GM04504 (cell line): ENCODE measurements at places on chromosomes 2 and 18.

- no peak for DNase-seq
Measured at GRCh38 chr2:229431327-229431954, 160.4 kb upstream of the PID1 start.

- DNase-seq = no peak
Measured at GRCh38 chr2:31339696-31340095, 74.8 kb downstream of the XDH start.

DNA sequence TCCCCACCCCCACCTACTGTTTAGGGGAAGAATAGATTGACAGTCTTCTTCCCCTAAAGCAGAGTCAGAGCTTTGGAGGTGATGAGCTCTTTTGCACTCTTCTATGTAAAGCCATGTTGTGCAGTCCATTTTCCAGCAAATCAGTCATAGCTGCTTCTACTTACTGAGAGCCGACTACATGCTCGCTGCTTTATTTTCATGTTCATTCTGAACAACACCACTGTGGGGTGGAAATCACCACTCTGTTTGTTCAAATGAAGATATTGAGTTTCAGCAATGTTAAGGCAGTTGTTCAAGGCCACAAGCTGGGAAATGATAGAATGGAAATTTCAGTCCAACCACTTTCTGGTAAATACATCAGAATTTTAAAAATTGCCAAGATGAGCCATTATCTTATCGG lies 88.3 kb downstream of the INSIG2 start:
- no peak for DNase-seq

- no peak for DNase-seq
Measured at GRCh38 chr2:86300496-86300895, 36.9 kb downstream of the REEP1 start.

- no peak for DNase-seq
Measured at GRCh38 chr2:100887039-100887578, 67.2 kb downstream of the NPAS2 start.

DNA sequence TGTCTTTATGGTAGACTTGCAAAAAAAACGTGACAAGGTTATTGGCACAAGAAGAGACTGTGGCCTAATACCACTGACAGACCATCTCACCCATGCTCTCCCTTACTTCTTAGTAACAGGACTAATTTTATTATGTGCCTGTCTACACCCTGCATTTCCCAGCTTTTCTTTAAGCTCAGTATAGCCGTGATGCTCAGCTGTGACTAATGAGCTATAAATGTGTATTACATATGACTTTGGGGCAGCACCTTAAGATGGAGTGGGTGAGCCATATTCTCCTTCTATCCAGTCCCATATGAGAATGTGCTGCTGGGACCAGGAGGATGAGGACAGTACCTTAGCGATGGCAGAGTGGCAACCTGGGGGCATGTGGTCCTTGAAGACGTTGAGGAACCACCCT lies 293.5 kb downstream of the RNF144A start:
- no peak for DNase-seq

DNA sequence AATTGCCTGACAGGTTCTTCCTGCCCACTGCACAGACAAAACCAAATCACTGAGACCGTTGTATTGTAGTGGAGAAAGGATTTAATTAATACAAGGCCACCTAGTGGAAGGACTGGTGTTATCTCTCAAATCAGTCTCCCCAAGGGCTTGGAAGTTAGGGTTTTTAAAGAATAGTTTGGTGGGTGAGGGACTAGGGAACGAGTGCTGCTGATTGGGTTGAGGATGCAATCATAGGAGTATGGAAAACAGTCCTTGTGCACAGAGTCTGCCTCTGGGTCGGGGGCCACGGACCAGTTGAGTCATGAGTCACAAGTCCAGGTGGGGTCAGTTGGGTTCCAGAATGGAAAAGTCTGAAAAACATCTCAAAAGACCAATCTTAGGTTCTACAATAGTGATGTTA lies 89.1 kb downstream of the B3GNT2 start:
- no peak for DNase-seq

DNA sequence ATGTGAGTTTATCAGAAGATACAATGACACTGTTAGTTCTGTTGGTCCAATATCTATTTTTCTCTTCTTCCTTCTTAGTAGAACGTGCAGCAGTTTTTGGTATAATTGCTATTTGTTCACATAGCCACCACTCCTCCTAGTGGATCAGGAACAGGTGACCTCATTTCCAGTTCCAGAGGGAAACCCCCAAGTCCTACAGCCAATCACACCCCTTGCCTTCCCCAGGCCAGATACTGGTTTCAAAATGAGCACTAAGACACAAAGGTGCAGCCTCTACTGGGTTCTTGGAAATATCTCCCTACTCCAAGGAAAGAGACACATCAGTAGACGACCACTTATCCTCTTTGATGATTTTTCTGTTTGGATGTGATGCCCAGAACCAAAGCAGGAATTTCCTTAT lies 103.2 kb downstream of the TCF4 start:
- no peak for DNase-seq

- no peak for DNase-seq
Measured at GRCh38 chr2:180653481-180653880, 326.9 kb upstream of the UBE2E3 start.

DNA sequence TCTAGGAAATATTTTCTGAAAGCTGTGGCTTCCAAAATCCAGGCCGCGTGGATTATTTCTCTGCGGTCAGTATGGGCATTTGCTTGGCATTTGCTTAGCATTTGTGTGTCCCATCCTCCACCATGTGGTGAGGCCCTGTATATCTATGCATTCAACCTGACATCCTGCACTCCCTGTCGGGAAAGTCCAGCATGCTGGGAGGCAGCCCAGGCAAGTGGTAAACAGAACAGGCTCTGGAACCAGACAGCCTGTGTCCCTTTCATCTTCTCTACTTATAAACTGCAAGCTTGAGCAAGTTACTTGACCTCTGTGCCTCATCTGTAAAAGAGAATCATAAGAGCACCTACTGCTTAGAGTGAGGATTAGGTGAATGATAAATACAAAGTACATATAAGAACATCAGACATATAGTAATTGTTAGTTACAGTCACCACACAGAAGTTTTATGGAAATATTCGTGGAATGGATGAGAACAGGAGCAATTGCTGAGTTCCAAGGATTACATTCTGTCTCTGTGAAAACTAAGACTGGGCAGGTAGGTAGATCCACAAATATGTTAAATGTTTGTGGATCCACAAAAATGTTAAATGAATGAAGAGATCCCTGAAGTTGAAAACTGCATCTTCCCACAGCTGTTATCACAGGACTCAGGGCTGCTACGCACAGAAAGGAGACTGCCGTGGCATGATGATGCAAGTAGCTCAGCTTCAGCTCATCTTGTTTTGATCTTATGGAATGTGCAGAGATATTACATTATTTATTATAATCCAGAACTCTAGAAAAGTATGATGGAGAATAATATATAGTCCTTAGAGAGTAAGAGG lies 317.0 kb upstream of the MMADHC start:
- DNase-seq = no peak

DNA sequence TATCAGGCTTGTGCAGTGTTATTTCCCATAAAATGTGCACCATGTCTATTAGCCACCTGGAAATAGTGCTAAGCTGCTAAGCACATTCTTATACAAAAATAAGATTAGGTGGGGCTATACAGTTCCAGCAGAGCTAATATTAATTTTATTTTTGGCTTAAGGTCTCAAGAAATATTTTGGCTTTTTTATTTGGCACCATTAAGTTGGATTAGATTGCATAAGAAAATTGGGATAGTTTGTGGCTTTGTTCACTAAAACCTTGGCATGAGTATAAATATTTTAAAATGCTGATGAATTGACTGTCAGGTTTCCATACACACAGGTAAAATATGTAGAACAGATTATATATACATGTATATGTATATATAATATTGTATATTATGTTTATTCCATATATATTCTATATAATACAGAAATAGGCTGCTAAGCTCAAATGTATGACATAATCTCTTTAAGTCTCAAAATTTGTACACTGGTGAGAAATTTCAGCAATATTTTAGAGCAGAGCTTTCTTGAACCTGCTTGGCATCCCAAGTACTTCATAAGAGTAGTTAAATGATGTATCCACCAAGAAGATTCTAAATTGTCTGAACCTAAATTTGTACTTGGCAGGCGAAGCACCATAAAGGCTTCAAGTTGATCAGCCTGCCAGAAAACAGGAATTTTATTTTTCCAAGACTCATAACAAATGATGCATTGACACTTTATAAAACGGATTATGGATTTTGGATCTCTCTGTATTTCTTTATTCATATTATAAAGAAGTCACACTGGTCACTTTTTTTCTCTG lies 32.6 kb downstream of the CCDC102B start:
- DNase-seq = no peak

DNA sequence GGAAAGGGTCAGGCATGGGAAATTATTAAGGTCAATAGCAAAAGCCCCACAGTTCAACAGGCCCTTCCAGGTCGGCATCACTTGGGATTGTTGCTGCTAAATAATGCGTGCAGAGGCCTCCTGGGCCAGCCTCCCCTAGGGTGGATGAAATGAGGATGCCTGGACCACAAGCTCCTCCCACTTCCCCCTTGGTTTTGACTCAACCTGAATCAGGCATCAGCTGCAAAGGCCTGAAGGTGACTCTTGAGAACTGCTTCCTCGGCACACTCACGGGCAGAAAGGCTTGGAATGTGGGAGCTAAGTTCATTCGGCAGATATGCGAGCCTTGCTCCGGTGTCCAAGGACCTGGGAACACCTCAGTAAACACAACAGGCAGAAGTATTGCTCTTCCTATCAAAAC lies 69.3 kb downstream of the MBP start:
- DNase-seq = no peak

- no peak for DNase-seq
Measured at GRCh38 chr2:99348173-99348572, 11.0 kb downstream of the EIF5B start.

GRCh38 chr2:149112068-149112467 lies 73.6 kb downstream of the LYPD6B start:
- DNase-seq = no peak
